ENCODE measurements at places on chromosomes 4 and X.

DNA sequence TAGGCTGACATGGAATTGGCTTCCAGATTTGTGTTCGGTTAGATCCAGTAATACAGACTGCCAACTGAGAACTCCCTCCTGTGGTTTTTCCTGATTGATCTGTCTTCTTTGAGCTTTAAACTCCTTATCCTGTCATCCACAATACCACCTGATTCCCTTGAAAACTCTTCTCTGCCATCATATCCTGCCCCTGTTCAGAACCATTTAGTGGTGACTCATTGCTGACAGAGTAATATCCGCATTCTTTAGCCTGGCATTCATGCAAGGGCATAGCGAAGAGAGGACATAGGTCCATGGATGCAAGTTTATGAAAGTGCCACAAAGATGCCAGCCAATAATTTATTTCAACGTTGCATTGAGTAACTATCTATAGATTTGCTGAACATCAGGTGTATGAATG, 76.6 kb downstream of the ITIH6 start:
- no peak for DNase-seq

DNA sequence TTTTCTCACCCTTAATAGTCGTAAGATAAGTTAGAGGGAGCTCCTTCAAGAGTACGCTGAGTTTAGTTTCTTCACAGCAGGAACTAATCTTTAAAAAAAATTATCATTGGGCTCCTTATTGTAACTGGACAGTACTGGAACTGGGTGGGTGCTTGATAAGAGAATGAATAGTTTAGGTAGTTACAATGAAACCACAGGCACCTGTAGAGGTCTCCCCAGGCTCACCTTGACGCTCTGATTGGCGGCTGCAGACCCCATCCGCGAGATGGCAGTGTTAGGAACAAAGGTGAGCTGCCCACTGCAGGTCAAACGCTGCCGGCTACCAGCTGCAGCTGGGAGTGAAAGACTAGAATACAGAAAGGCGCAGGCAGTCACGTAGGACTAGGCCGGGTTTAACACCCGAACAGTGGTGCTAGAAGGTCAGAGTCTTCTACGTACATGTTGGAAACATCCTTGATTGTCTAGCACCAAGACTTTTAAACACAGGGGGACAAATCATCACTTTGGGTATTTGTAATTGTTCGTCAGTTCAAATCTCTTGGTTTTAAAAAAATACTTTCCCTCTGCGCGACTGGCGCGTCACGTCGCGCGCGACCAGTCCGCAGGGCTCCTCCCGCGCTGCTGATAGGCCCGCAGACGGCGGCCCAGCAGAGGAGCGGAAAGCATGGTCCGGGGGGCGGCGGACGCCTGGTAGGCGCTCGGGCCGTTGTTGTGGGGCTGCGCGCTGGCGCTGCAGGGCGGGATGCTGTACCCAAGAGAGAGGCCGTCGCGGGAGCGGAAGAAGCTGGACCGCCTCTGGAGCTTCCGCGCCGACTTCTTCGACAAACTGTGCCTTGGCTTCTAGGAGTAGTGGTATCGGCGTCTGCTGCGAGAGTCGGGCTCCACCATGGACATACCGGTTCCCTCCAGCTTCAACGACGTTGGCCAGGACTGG, 45.6 kb downstream of the SMARCA5 start:
- DNase-seq, result no peak

- no peak for DNase-seq
Measured at GRCh38 chr4:53854991-53855568, 209.3 kb downstream of the CHIC2 start.

DNA sequence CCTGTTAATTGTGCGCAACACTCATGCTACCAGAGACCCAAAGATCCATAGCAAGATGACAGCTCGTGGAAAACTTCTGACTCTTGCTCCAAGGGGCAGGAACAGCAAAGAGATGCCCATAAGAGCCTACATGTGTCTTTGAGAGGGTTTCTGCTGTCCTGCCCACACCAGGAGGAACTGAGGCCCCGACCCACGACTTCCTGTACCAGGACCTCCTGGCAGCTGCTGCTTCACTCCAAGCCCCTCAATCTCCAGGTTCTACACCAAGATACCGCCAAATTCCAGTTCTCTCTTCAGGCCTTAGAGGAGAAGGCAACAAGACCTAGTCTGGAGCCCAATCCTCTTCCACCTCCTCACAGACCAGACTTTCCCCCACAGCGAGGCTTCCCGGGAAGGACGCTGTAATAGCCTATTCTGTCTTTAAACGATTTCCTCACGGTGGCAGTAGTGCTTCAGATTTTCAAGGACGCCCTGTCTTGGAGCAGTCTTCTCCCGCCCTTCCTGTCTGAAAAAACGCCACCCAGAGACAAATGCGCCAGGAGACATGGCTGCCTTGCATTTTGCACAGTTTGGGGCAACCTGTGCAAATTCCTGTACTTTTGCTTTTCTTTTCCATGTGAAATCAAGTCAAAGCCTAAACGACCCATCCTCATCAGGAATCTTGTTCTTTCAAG, 230.2 kb upstream of the STK26 start:
- DNase-seq, result peak; percentile 84

DNA sequence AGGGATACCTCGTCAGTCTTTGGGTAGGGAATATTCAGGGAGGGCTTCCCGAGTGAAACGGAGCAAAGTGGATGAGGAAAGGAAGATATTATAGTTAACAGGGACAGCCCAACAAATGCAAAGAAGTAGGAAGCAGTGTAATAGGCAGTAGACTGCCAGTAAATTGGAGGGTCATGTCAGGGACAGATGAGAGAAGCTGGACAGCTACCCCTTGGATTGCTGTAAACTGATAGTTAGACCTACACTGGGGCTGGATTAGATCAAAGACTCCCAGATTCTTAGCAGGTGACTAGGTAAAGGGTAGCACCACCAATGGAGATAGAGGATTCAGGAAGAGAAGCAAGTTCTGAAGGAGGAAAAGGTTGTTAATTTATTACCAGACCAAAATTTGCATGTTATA, 48.0 kb downstream of the NPNT start:
- DNase-seq, result no peak

- no peak for DNase-seq
Measured at GRCh38 chrX:102712981-102713625, 855 bp downstream of the GPRASP2 start.

DNA sequence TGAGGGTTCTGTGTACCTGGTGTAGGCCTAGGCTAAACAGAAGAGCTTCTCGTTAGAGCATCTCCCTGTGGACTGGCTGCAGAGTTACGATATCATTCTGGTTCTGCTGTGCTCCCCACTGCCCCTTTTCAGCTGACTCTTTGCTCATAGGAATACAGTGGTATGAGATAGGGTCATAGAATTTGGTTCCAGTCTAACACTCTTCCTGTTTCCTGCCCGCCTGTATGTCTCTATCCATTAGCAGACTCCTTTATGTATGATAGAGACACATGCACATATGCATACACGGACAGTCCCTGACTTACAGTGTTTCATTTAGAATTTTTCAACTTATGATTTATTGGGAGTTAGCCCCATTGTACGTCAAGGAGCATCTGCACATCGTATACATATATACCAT, 15.3 kb downstream of the RNF4 start:
- no peak for DNase-seq

- DNase-seq, result no peak
Measured at GRCh38 chr4:151356510-151356909, 31.1 kb upstream of the SH3D19 start.

DNA sequence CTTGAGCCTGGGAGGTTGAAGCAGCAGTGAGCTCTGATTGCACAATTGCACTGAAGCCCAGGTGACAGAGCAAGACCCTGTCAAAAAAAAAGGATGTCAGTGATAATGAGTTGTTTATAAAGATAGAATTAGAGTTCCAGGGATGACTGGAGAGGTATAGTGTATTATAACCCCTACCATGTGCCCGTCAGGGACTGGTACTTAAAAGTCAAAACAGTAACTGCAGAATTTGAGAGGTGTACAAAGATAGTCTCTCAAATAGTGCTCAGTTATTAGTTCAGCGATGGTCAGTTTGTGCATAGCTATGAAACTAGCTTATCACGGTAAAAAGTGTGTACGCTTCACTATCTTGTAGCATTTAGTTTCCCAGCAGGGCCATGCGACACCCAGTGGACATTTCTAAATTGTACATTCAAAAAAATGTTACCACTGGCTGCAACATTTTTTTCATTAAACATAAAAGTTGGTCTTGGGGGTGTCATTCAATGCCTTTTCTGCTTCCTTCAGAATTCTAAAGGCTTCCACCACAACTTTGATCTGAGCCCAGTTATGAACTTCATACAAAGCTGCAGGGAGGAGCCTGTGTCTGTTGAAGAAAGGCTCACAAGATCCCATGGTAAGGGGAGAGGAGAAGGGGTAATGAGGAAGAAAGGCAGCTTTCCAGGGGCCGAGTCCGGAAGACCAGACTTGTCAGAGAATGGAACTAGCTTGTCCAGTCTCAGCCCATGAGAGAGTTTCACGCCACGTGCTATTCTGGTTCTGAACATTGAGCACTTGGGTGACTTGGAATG, 9.2 kb upstream of the GYG2 start:
- DNase-seq, result no peak

- DNase-seq, result no peak
Measured at GRCh38 chr4:112167794-112168193, 22.5 kb downstream of the FAM241A start.

GRCh38 chrX:140701480-140701879, 8.1 kb upstream of the LINC00632 start:
- DNase-seq, result no peak

GRCh38 chr4:41135801-41136200, 78.5 kb downstream of the APBB2 start:
- no peak for DNase-seq

GRCh38 chrX:47186096-47186740, 7.4 kb upstream of the UBA1 start:
- no peak for DNase-seq

GRCh38 chr4:78361621-78362120, 189.9 kb upstream of the ANXA3 start:
- DNase-seq, result no peak

DNA sequence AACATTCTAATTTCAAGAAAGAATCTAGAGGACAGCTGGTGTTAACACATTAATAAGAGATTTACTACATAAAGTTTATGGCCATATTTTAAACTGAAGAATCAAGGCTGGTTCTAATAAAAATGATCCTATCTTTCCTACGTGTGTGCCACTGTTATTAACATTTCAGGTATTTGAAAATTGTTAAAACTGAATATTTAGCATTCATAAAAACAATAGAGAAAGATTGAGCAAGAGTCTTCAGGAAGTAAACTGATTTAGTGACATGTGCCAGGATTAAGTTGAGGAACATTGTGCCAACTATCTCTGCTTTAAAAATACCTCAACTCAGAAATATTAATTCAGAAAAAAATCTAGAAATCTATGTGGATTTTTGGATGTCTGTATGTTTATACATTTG, 810.1 kb downstream of the FAT4 start:
- DNase-seq, result no peak

- peak; percentile 69 for DNase-seq
Measured at GRCh38 chr4:89712141-89712540, 124.8 kb downstream of the SNCA start.

DNA sequence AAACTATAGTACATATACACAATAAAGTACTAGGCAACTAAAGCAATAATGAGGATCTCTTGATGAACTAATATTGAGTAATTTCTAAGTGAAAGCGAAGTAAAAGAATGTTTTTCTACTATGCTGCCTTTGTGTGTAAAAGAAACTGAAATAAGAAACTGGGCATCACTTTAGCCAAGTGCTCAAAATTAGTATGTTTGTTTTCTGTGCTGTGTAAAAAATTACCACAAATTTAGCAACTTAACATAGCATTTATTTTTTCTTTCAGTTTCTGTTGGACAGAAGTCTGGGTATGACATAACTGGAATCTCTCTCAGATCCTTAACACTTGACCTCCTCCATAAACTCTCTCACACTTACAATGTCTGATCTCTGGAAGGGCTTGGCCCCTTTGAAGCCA, 687.1 kb upstream of the MAGEB2 start:
- DNase-seq, result no peak

GRCh38 chr4:73867783-73868182, 1.4 kb upstream of the CXCL1 start:
- no peak for DNase-seq

- DNase-seq, result no peak
Measured at GRCh38 chr4:151860561-151861093, 99.8 kb upstream of the GATB start.

GRCh38 chr4:98110929-98111328, 32.3 kb downstream of the STPG2 start:
- DNase-seq, result no peak

DNA sequence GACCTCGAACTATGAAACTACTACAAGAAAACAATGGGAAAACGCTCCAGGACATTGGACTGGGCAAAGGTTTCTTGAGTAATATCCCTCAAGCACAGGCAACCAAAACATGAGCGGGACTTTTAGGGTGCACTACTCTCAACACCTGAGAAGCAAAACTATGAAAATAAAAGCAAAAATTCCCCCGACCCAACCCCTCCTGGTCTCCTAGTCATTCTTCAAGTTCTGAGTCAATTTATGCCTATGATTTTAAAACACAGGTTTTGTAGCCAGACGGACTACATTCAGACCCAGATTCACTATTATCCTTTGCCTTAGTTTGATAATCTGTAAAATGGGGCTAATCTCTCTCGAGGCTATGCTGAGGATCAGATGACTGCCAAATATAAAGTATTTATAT, 97.0 kb downstream of the SOWAHB start:
- no peak for DNase-seq

DNA sequence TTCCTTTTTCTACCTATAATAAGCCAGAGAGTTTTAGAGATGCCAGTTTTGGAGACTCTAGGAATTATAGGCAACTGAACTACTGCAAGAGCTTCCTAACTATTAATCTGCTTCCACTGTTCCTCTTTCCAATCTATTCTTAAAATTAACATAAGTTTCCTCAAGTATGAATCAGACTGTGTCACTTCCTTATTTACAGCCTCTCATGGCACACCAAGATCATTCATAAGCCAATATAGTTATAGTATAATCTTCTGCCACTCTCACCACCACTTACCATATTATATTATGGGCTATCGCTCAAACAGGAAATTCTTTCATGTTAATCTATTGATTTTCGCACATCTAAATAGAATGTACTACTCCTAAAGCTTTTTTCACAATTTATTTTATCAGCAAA, 383.5 kb downstream of the STPG2 start:
- no peak for DNase-seq

GRCh38 chr4:165177725-165178666, 29.4 kb upstream of the KLHL2 start:
- no peak for DNase-seq

GRCh38 chr4:3225936-3226335, 23.0 kb upstream of the MSANTD1 start:
- DNase-seq, result no peak

GRCh38 chr4:72777436-72777835, 208.4 kb upstream of the ADAMTS3 start:
- DNase-seq, result no peak

DNA sequence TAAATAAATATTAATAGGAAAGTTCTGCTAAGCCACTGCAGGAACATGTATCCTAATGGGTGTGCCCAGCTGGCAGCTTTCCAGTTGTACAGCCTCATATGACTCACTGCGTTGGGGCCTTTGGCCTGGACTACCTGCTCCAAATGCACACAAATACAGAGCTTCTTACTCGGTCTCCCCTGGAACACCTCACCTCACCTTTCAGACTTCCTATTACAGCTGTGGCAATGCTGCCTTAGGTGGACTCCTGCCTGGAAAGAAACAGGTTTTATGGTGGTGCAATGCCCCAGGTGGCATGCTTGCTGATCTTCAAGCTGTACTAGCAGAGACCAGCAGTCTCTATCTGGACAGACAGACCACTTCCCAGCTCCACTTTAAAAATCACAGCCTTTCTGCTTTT, 85.7 kb upstream of the EXOC1L start:
- DNase-seq, result no peak

- no peak for DNase-seq
Measured at GRCh38 chr4:78627966-78628678, 76.6 kb downstream of the ANXA3 start.

GRCh38 chr4:41645728-41646390, 102.7 kb downstream of the PHOX2B start:
- no peak for DNase-seq

All from SK-N-MC (cell line).